Stimulated activated naive CD4-positive, alpha-beta T cell treated with Interleukin-2 at 50 U/mL for 16 hours (primary cell): ENCODE measurements at places on chromosomes 16 and 17.

- DNase-seq: no peak
These were observed 33.9 kb upstream of the CLEC18B start for GRCh38 chr16:74455213-74455612.

DNA sequence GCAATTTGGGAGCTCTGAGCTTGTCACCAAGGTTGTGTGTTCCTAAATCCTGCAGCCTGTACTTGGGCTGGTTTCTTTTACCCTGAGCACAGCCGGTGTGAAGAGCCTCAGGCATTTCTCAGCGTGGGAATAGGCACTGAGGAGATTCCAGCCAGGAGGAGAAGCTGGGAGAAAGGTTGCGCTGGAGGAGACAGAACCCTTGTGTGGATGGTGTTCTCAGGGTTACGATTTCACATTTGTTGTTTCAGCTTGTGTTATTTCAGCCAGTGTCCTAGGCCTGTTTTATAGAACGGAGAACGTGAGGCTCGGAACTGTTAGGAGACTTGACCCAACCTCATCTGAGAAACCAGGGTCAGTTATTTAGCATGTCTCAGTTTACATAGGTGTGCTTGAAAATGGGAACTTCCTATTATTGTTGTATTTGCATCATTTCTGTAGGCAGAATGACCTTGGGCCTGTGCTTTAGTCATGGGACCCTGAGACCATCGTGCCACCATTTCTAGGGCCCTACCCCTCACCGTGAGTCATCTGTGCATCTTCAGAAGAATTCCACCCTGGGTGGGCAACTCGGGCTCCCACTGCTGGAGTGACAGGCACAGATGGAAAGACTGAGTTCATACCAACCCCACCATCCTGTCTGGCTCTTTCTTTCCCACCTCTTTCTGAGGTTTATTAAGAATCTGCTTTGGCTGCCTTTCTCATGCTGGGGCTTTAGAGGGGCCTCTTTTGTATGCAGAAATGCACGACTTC lies 134.9 kb downstream of the MSI2 start:
- no peak for DNase-seq

- DNase-seq: no peak
These were observed 7.5 kb downstream of the TPSG1 start for GRCh38 chr16:1217526-1217925.

DNA sequence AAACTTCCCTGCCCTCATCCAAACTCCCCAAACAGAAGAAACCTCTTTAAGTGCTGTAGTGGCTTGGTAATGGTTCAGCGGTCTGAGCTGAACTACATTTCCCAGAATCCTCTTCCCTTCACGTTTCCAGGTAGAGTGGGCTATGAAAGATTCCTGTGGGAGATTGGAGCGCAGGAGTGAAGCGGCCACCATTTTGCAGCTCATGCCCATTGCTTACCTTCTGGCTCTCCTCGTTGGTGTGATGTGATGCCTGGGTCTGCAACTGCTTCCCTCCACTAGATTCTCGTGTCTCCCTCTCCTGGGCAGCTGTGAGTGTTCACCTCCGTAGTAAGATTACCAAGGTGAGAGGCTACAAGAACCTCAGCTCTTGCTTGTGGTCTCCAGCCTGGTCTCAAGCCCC lies 82.1 kb downstream of the GPR139 start:
- DNase-seq: no peak

- DNase-seq: no peak
These were observed 64.3 kb downstream of the CENPV start for GRCh38 chr17:16288860-16289571.

DNA sequence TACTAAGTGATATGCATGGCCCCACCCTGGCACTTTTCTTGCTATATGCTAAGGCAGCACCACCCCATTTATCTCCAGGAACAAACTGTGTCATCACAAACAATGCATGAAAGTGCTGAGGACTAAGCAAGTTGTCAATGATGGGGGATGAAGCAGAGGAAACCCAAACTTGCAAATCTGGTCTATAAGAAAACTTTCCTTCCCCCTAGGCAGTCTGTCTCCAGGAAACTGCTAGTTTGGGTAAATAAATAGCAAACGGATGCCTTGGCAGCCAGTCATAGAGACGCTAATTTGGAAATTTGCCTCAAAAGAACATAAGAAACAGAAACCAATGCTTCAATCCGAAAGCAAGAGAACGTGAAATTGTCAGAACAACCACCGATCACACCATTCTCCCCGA lies 5.6 kb upstream of the HSBP1 start:
- DNase-seq: no peak

GRCh38 chr16:20952139-20952920 lies 51.8 kb downstream of the LYRM1 start:
- no peak for DNase-seq

DNA sequence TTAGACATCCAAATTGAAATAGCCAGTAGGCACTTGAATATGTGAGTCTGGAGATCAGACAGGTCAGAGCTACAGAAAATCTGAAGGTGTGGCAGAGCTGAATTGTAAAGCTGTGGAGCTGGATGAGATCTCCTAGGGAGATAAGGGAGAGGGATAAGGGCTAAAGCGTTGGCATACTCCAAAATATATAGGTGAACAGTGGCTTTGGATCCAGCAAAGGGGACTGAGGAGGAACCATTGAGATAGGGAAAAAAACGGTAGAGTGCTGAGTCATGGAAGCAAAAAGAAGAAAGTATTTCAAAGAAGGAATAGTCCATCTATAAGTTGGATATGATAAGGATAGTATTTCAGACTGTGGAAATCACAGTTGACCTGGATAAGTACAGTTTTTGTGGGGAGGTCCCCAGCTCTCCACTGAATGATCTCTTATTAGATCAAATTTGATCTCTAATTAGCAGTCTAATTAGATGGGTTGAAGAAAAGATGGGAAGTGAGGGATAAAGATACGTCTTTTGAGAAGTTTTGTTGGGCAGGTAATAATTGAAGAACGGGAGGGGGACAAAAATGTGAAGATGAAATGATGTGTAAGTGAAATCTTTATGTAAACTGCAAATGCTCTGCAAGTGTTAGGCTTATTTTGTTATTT lies 587 bp upstream of the DBF4B start:
- DNase-seq: no peak

- no peak for DNase-seq
These were observed 2.9 kb downstream of the STARD3 start for GRCh38 chr17:39639566-39640458.
